ENCODE measurements at places on chromosomes 3 and 15. TPM values are rescaled to one million over a fixed set of nuclear protein-coding genes. Genes with fewer than 3 reads are reported as not detected.

Gene DYNLT2B
- 16.3 TPM for total RNA-seq

Gene CD200R1L
- not detected for total RNA-seq

GRCh38 chr3:77038930-77039605 is 831 bp upstream of the ROBO2 start:
- DNase-seq = no peak

GRCh38 chr3:166085164-166085856 is 248.1 kb upstream of the BCHE start:
- DNase-seq = no peak

- no peak for DNase-seq
Observed at GRCh38 chr15:27843146-27843545, 256.0 kb downstream of the OCA2 start.
